Fibroblast of skin of abdomen (primary cell): ENCODE measurements at places on chromosomes 12 and 14.

DNA sequence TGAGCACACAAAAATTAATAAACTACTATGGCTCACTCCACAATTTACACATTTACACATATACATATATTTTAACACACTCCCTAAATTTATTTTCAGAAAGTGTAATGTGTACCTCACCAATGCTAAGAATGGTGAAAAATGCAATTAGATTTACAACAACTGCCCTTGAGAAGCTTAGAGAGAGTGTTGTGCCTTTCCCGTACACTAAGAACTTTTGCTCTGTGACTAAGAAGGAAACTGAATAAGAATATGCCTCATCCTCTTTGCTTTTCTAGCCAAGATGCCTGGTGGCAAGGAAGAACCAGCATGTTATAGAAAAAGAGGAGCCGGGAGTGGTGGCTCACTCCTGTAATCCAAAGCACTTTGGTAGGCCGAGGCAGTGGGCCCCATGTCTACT is 62.3 kb downstream of the SINHCAF start:
- no peak for DNase-seq

DNA sequence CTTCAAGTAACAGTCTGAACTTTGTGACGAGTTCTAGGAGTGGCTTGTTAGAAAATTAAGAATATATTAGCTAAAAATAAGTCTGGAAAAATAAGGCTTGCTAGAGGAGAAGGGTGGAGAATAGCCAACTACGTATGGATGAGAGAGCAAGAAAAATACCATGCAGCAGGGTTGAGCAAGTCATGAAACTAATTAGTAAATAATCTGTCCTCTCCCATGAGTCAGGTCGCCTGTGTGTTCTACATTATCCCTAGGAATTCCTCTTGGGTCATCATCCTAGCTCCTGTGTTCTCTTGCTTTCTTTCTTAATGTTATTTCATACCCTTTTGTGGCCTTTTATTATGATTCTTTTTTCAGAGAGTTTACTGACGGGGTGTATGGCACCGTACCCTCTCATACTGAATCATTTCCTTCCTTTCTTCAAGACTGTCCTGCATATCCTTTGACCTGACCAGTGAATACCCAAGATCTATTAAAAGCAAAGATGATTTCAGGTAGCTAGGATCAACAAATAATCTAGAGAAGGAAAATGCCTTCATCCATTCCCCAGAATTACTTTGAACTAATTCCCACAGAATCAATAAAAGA is 177.2 kb upstream of the NPAS3 start:
- DNase-seq, result peak; percentile 60

GRCh38 chr12:110916295-110916875 is 4.0 kb downstream of the MYL2 start:
- DNase-seq, result peak; percentile 61

- no peak for DNase-seq
Observed at GRCh38 chr12:13499008-13499407, 302.5 kb downstream of the EMP1 start.

DNA sequence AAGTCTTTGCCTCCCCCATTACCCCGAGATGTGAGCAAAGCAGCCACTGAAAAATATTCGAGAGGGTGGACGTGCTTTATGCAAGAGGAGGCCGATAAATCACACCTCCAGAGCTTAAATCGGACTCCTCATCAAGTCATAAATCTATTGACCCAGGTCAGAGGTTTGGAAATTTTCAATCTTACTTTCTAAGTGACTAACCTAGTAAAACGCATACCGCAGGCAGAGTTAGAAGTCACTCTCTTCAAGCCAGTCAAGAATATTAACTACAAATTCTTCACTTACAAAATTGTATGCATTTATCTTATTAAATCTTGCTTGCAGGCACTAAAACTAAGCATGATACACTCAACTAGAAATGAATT is 34.9 kb downstream of the GPHB5 start:
- DNase-seq, result no peak

DNA sequence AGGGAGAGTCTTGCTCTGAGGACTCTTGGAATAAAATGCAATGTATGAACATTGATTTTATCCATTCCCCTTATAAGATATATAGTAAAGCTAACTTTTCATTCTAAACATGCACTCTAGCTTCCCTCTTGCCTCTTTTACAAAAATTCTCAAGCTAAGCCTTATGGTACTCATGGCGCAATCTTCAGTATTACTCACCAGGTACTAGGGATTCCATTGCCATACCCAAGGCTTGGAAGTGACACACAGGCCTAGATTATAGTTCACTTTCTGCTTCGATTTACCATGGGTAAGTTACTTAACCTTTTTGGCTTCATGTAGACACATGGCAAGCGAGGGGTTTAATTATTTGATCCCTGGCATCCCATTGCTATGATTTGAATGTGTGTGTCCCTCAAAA is 331.5 kb downstream of the LRIG3 start:
- peak; percentile 55 for DNase-seq

- DNase-seq, result no peak
Observed at GRCh38 chr14:101402936-101403660, 158.2 kb upstream of the DIO3 start.

DNA sequence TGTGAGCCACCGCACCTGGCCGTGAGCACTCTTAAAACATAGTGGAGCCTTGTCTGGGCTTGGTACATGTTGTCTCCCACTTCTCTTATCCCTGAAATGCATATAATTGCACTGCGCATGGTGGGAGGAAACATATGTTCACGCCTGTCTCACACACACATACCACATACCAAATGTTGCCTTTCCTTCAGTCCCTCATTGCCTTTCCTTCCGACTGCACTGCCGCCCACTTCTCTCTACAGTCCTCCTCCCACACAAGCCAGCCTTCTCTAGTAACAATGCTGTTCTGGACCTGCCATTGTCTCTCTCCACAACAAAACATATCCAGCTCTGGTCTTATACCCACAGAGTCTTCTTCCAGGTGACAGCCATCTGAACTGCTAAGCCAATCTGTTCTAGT is 88.3 kb upstream of the PTHLH start:
- no peak for DNase-seq

- DNase-seq, result peak; percentile 20
Observed at GRCh38 chr12:121033625-121034349, 5.3 kb downstream of the OASL start.

GRCh38 chr14:88196925-88197324 is 126.1 kb downstream of the KCNK10 start:
- no peak for DNase-seq

DNA sequence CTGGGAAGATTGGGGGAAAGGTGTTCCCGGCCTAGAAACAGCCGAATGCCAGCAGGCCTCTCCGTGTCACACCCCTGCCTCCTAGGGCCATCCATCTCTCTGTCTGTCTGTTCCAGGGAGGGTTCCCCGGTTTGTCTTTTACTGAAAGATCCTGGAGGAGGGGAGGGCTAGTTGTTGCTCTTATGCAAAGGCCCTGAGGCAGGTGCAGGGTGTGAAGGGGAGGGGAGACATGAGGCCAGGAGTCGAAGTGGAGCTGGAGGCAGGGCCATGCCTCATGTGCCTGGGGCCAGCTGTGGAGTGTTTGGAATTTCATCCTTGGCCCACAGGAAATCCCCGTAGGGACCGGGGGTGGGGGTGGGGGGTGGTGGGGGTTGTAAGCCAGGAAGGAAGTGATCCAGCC is 8.7 kb upstream of the RCOR1 start:
- DNase-seq, result no peak

DNA sequence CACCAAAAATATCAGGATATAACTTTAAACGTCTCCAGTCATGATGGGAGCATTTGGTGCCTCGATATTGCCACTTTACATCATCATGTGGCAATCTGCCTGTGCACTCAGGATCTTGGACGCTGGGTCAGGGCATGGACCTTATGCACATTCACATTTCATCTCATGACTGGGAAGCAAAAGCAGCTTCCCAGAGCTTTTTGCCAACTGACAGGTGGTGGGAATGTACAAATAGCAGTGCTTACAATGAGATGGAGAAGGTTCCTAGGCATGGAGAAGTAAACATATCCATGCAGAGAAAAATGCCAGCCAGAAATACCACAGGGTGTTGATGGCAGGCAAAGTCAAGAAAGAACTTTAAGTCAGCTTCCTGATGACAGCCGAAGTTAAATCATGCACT is 30.3 kb downstream of the EFCAB11 start:
- DNase-seq, result no peak

GRCh38 chr14:93099196-93099595 is 16.5 kb downstream of the ITPK1 start:
- DNase-seq, result no peak

- DNase-seq, result peak; percentile 8
Observed at GRCh38 chr14:81211844-81212243, 8.9 kb downstream of the GTF2A1 start.

DNA sequence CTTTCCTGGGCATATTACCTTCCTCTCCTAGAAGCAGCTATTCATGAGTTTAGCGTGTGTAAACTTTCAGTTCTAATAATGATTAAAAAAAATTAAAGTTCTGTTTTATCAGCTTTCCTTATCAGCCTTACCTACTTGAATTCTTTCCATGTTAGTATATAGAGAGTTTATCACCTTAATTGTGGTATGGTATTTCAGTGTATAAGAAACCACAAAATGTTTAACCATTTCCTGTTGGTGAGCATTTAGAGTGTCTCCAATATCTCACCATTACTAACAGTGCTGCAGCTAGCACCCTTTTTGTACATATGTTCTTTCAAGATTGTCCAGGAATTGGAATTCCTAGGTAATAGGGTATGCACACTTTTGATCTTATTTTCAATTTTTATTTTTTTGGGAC is 89.5 kb downstream of the FBXO33 start:
- DNase-seq, result no peak

DNA sequence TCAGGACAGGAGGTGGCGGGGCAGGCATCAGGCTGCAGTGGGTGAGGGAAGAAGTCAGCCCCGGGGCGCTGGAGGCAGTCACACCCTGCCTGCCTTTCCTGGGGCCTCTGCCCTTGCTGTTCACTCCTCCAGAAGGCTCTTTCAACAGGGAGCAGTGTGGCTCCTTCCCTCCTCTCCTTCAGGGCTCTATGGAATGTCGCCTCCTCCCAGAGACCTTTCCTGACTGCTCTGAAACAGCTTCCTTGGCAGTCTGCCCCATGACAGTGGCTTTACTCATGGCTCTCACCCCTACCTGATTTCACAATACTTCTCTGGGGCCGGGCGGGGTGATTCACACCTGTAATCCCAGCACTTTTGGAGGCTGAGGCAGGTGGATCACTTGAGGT is 7.1 kb downstream of the RHOF start:
- peak; percentile 93 for DNase-seq

GRCh38 chr12:56839915-56840325 is 76.8 kb downstream of the HSD17B6 start:
- peak; percentile 24 for DNase-seq

DNA sequence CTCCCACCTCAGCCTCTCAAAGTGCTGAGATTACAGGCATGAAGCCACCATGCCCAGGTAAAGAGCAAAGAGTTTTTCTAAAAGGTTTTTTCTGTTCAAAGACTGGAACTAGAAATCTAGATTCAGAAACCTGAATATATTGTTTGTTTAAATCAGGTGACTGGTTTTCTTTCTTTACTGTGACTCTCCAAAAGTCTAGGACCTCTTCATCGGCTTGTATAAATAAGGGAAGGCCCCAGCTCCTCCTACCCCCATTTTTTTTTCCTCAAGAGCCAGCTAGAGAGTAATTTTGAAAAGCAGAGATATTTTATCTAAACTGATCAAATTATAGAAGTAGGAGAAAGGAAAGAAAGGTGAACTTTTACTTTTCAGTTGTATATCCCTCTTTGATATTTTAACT is 48.0 kb downstream of the TMEM116 start:
- DNase-seq, result no peak

DNA sequence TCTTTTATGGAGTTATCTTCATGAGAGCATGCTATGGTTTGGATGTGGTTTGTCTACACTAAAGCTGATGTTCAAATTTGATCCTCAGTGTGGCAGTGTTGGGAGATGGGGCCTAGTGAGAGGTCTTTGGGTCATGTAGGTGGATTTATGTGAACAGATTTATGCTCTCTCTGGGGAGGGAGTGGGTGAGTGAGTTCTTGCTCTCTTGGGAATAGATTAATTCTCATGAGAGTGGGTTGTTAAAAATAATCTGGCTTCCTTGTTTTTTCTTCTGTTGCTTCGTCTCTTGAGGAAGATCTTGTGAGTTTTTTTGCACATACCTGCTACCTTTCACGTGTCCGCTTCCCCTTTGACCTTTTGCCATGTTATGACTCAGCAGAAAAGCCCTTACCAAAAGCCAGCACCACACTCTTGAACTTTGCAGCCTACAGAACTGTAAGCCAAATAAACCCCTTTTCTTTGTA is 20.5 kb downstream of the DERA start:
- DNase-seq, result peak; percentile 10

DNA sequence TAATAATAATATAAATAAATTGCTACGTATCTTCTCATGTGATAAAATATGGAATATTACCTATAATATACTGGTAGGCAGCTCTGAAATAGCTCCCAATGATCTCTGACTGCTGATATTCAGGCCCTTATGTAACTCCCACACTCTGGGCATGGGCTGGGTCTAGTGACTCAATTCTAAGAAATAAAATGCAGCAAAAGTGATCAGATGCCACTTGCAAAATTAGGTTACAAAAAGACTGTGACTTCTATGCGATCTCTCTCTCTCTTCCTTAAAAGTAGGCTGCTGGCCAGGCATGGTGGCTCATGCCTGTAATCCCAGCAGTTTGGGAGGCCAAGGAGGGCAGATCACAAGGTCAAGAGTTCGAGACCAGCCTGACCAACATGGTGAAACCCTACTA is 10.3 kb upstream of the CACNB3 start:
- no peak for DNase-seq

DNA sequence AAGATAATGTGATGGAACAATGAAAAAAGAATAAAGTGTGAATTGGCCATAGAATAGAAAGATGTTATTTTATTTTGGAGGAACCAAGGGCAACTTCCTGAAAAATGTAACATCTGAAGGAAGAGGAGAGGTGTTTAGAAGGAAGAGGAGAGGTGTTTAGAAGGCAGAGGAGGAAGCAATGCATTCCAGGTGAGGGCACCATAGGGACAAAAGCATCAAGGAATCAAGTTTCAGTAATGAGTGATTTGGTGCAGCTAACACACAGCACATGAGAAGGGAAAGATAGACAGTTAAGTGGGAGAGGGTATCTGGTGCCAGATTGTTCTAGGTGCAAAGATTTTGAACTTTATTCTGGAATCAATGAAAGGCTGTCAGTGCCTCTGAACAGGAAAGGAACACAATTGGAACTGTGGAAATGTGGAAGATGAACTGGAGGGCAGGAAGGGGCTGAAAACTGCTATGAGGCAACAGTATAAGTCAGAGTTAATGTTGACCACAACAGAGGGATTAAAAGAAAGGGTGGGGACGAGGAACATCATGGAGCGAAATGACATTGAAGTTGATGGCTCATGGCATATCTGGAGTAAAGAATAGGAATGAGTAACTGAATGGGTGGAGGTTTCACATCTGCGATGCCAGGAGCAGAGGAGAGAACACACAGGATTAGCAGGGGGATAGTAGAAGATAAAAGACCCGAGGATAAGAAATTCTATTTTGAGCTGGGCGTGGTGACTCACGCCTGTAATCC is 326.6 kb downstream of the LRIG3 start:
- no peak for DNase-seq

GRCh38 chr12:11922361-11922760 is 148.4 kb upstream of the BCL2L14 start:
- DNase-seq, result no peak

DNA sequence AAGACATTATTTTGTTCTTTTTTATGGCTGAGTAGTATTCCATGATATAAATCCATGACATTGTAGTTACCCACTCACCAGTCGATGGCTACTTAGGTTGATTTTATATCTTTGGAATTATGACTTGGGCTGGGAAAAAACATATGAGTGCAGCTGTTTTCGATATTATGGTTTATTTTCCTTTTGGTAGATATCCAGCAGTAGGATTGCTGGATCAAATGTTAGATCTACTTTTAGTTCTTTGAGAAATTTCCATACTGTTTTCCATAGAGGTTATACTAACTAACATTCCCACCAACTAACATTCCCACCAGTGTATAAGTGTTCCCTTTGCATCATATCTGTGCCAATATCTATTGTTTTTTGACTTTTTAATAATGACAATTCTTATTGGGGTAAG is 29.9 kb upstream of the PTPRR start:
- DNase-seq, result no peak
